ENCODE measurements at places on chromosomes 2 and 18.

GRCh38 chr2:55839182-55839819, 84.3 kb downstream of the EFEMP1 start:
- DNase-seq = no peak

GRCh38 chr2:197560146-197560665, 44.3 kb downstream of the MOB4 start:
- DNase-seq = no peak

DNA sequence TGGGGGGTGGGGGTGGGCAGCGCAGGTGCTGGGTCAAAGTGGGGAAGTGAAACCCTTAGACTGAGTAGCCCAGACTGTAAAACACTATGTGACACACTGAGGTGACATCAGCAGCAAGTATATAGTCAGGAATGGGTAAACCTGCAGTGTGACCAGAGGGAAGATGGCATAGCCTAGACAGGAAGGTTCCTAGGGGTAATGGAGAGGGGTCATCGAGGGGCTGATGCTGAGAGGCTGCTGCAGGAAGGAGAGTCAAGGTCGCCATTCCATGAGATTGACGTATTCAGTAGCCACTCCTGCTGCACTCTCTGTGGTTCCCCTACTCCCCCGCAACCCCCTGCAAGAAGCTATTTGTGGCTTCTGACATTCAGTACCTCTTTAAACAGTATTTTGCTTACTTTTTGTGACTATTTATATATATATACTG, 111.7 kb downstream of the CHST9 start:
- no peak for DNase-seq

DNA sequence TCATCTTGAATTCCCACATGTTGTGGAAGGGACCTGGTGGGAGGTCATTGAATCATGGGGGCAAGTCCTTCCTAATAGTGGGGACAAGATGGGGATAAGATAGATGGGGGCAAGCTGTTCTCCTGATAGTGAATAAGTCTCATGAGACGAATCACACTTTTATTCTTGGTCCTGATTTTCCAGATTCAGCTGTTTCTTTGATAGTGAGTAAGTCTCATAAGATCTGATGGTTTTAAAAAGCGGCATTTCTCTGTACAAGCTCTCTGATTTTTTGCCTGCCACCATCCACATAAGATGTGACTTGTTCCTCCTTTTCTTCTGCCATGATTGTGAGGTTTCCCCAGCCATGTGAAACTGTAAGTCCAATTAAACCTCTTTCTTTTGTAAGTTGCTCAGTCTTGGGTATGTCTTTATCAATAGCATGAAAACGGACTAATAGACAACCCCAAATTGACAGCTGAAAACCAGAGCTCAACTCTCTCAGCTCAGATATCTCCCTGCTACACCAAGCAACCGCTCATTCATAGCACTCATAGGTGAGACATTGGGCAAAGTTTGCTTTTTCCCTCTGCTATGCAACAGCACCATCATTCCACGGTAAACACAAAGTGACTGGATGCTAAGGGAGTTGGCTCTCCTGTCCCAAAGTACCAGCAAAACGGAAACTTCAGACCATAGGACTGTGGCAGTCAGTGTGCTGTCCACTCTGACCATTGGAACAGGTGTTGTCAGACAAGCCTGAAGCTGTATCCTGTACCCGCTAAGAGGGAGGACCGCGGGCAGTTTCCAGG, 44.9 kb upstream of the TBC1D8 start:
- DNase-seq = no peak

DNA sequence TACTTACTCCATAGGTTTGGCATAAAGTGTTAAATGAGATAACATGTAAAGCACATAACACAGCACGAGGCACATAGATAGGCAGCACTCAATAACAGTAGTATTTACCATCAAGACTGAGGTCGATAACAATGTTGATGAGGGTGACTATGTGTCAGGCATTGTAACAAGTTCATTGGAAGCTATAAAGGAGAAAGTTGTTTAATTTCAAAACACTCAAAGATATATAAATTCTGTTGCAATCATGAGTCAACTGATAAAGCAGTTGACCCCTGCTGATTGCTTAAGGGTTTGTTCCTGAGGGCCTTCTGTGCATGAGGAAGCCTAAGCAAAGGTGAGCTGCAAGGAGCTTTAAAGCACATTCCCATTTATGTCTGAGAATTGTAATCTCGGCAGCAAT, 760.5 kb downstream of the SATB2 start:
- DNase-seq = no peak

DNA sequence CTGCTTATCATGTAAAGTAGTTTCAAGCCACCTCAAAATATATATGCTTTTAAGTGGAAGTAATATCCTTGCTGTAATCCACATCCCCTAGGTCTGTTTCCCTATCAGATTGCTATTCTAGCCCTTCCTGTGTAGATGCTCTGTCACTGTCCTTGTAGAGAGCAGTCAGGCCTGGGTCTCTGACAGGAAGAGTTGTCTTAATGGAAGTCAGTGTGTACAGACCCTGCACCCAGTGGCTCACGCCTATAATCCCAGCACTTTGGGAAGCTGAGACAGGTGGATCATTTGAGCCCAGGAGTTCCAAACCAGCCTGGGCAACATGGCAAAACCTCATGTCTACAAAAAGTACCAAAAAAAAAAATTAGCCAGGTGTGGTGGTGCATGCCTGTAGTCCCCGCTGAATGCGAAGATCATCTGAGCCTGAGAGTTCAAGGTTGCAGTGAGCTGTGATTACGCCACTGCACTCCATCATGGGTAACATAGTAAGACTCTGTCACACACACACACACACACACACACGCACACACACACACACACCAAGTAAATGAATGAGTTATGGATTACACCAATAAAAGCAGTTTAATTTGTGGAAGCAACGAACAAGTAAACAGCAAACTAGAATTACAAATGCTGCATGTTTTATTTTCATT, 70.2 kb upstream of the DSC1 start:
- no peak for DNase-seq

DNA sequence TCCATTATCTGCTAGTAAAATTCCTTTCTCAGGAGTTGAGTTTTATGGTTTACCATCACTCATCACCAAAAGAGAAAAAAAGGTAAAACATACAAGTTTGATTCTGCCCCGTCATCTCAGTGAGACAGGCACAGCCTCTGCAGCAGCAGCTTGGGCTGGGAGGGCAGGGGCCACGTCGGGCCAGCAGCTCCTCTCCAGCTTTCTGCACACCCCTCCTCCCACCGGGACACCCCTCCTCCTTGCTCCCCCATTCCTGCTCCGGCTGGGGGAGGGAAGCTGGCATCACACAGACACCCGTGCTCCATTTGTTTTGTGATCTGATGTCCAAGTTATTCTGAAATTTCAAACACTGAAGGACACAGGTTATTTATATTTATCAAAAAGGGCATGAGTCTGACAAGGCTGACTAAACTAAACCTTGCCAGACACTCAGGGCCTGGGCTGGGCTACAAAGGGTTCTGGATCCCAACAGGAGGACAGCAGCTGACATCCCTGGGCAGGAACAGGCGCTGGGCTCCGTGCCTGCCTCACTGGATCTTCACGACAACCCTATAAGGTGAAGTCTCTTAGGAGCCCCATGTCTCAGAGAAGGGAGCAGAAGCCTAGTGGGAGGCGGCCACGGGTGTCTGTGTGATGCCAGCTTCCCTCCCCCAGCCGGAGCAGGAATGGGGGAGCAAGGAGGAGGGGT, 71.4 kb downstream of the HDAC4 start:
- no peak for DNase-seq

GRCh38 chr18:62716619-62717168, 1.4 kb downstream of the PHLPP1 start:
- DNase-seq = peak; percentile 5

- no peak for DNase-seq
These were observed 11.2 kb downstream of the ASPRV1 start for GRCh38 chr2:69950241-69950640.

DNA sequence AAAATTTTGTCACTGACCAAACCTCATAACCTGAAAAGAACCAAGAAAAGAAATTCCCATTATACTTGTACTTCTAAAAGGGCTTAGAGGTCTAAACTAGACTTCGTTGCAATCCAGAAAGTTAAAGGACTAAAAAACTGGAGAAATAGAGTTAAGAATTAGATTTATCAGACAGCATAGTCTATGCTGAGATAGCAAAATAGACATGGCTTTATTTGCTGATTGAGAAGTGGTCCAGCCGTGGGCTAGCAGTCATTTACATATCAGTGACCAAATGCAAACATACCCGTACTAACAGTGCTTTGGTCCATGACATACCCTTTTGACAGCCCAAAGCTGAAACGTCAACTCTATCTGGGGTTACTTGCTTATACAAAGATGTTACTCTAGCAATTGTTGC, 223.5 kb downstream of the AGPS start:
- DNase-seq = no peak

DNA sequence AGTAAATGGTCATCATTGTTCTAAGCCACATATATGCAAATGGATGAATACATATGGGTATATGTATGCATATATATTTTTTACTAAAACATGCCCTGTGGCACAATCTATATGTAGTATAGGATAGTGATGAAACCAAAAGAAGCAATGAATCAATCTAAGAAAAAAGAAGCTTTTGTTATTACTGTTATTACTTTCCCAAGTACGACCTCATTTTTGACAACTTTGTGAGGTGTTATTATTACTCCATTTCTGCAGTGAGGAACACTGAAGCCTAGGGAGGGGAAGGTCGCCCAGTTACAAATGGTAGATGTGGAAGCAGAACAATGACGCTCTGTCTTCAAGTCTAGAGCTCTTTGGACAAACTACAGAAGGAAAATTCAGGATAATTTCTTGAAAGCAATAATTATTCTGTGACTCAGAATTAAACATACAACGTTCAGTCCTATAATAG, 38.3 kb downstream of the STAT4 start:
- DNase-seq = no peak

- DNase-seq = no peak
These were observed at the start of gene GREB1L for GRCh38 chr18:21242141-21242779. GREB1L (plus strand) TSS chr18:21242232; CDS start chr18:21383519, 141,287 bp downstream.

GRCh38 chr2:212538305-212539071, at the start of gene ERBB4:
ERBB4 (minus strand) TSS chr2:212538802; CDS start chr2:212538530, 272 bp downstream.
- no peak for DNase-seq

- DNase-seq = no peak
These were observed 103.7 kb downstream of the LPIN1 start for GRCh38 chr2:11850082-11850481.

- DNase-seq = no peak
These were observed 68.5 kb downstream of the NRP2 start for GRCh38 chr2:205750797-205751196.

- no peak for DNase-seq
These were observed 250.0 kb downstream of the DSEL start for GRCh38 chr18:67266246-67267237.

DNA sequence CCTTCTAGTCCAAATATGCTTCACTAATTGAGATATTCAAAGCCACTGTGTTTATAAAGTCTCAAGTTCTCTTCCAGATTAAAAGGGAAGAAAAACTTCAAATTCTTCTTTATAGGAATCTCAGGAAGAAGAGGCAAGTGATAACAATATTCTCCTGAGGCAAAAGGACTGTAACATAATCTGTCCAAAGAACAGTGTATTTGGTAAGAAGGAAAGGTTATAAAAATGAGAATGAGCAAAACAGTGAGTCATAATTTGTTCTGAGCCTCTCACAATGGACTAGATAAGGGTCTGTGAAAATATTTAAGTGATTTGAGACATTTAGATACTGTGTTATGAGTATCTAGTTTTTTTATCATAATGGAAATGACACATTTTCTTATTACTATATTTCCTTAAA, 44.3 kb downstream of the SNRPD1 start:
- DNase-seq = no peak

GRCh38 chr2:158994920-158995676, 26.7 kb downstream of the TANC1 start:
- DNase-seq = no peak

DNA sequence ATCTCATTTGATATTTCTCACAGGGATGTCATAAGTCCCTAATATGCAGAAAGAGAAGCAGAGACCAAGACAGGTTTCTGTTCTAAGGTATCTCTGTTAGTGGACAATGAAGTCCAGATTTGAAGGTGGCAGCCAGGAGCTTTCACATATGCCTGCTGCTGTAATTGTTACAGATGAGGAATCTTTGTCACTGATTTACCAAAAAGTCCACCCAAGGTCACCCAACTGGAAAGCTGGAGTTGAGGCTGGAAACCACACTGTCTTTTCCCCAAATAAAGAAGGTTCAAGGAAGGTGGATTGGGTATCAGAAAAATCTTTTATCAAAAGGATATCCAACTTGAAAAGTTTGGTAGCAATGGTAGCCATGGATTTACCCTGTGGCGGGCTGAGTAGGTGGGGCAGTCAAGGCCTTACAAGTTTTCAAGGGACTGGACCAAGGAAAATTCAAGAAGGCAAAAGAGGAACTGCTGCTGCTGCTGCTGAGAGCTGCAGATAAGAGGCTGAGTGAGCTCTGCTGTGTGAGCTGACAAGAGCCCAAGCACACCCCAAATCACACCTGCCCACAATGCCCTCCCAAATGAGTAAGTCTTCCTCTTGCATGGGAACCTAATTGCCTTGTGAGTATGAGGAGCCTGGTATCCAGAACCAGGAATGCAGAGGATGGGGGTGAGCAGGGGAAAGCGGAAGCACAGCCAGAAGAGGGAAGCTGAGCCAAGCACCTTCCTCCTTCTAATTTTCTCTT, 241.2 kb downstream of the ANAPC1 start:
- no peak for DNase-seq

- no peak for DNase-seq
These were observed 22.6 kb downstream of the ST6GAL2 start for GRCh38 chr2:106863387-106863786.

DNA sequence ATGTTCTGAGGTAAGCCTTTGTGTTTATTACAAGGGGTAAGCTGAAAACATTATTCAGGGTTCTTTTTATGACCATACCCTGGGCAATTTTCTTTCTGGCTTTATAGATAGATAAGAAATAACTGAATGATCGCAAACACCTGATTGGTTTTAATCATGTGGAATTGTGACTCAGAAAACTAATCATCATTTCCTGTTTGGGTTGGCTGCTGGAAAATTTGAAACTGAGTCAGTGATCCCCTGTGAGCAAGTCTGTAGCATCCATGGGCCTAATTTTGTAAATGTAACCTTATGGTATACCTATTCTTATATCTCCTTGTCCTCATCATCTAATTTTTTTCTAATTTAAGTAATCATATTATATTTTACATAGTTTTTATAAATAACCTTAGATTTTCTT, 34.3 kb downstream of the CCDC68 start:
- DNase-seq = no peak

GRCh38 chr18:33469699-33470098, 29.2 kb upstream of the CCDC178 start:
- DNase-seq = no peak

DNA sequence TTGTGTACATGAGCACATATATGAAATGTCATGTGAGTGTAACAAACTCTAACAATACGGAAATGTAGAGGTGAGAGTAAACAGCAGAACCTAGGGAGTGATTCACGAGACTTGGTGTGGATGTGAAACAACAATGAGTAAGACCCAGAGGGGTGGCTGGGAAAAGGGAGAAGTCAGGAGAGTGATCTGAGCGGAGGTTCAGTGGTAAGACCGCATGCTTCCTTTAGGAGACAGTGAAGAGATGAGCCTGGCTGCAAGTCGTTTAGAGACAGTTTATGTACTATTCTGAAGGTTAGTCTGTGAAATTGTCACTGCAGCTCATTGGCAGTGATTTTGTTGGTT, 150.6 kb downstream of the PRPF40A start:
- no peak for DNase-seq

All from stimulated activated CD4-positive, alpha-beta T cell treated with anti-CD3 and anti-CD28 coated beads, Interleukin-15, amount 100 ng/mL, for 1 hour (primary cell).